ENCODE measurements at places on chromosomes 3 and 15.

DNA sequence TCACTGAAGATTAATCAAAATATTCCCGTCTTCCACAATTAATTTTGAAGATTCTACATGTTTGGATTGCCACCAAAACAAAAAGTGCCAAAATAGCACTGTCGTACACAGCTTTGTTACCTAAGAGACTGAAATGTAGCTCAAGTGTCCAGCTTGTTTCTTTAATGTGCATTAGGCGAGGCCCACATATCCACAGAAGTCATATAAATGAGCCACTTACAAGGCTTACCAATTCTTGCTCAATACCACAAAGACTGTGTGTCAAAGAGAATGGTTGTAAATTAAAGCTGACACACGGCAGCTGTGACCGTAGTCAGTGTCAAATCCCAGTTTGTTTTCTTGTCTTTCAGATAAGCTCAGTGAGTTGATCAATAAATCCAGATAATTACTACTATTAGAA, 639.4 kb upstream of the TBL1XR1 start:
- DNase-seq, result no peak

- DNase-seq, result no peak
Observed at GRCh38 chr15:67043939-67044771, 21.2 kb upstream of the SMAD3 start.

- no peak for DNase-seq
Observed at GRCh38 chr15:86316726-86317383, 237.2 kb downstream of the AGBL1 start.

DNA sequence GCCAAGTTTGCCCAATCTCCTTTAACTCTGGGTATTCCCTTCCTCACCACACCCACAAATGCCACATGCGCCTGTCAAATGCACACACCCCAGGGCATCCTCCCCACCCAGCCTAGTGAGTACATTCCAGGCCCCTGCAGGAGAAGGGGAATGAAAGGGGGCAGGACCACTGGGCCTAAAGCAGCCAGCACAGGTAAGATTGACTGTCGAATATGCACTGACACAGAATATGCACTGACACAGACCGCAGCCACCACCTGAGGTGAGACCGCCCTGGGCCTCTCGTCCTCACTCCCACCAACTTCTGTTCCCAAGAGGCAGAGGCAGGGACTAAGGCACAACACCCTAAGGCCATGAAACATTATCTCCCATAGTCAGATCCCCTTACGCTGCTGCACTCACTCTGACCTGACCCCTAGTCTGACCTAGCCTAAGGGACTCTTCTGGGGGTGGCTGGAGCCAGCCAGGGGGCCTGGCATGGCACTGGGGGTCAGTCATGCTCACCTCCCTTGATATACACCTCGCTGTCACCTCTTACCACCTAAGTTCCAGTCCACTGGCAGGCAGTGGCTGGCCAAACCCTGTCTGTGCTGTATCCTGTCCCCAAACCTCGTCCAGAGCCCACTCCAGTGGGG, 10.8 kb downstream of the AP3B2 start:
- no peak for DNase-seq

GRCh38 chr3:12659316-12660015, 4.5 kb downstream of the RAF1 start:
- DNase-seq, result no peak

DNA sequence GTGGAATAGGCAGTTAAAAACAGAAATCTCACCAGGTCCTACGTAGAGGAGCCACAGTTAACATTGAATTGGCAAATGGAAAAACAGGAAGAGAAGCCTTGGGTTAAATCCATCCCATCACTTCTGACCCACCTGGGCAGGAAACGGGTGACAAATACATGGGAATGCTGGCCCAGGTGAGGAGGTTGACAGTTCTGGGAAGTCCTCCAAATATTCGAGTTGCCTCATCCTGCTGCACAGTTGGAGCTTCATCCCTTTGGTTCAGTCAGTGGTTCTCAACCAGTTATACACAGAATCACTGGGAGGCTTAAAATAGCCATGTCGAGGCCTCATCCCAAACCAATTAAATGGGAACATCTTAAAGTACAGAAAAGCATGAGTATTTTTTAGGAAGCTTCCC, 5.3 kb downstream of the MYZAP start:
- DNase-seq, result no peak

DNA sequence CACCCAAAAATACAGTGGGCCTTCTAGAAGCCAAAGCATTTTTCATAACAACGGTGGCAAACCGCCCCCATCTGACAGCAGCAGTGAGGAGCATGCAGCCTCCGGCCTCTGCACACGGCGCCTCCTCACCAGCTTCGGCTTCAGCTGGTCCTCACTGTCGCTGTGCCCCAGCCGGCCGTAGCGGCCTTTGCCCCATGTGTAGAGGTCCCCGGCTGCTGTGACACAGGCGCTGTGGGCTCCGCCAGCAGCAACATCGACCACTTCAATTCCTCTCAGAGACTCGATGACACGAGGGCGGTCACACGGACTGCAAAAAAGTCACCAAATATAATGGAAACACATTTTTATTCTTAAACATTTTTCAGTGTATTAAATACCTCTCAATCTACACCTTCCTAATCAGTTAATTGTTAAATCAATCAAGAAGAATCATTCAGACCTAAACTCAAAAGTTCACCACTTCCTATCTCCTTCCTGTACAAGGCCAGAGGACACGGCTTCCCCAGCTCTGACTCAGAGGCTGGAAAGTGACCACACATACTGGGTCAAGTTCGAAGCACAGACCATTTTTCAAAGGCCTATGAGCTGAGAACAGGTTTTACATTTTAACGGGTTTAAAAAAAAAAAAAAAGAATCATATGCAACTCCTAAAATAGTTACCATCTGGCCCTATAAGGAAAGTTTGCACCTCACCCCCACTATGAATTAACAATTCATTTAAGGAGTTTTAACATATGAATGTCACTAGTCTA, 33.6 kb upstream of the OCA2 start:
- peak; percentile 21 for DNase-seq

- peak; percentile 79 for DNase-seq
Observed at GRCh38 chr15:69729167-69729748, 276.6 kb downstream of the RPLP1 start.

DNA sequence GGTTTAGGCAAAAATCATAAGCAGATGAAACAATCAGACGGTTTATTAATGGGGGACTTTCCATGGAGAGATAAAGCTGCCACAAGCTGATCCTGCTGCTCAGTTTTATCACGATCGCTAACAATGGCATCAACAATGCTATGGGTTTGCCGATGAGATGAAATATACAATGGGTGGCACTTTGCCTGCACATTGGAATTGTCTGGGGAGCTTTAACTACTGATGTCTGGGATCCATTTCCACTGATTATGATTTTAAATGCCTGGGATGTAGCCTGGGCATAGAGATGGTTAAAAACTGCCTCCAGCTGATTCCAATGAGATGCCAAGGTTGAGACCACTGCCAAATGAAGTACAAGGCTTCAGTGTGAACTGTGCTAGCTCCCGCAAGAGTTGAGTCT, 30.8 kb downstream of the CRYGS start:
- DNase-seq, result no peak

DNA sequence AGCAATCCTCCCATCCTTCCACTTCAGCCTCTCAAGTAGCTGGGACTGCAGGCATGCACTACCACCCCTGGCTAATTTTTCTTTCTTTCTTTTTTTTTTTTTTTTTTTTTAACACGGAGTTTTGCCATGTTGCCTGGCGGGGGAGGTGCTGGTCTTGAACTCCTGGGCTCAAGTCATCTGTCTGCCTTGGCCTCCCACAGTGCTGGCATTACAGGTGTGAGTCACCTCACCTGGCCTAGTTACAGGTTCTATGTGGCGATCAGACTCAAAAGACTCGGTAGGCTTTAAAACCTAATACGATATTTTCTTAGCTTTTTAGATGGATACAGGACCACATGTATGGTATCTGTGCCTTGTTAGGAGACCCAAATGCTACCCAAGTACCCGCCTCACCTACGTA, 14.0 kb upstream of the SLC25A26 start:
- no peak for DNase-seq

DNA sequence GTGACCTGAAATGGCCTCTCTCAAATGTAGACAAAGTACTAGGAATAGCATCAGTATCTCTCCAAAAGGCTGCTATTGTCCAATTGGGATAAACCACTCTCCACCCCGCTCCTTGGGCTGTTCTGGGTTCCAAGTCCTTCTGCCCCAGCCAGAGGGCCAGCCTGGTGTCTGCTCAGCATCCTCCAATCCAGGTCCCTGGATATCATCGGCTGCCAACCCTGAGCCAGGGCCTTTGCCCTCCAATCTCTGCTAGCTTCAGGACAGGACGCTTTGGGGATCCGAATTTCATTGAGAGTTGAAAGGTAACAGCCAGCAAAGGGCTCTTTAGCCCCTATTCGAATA, 119.3 kb upstream of the ADPGK start:
- DNase-seq, result no peak

DNA sequence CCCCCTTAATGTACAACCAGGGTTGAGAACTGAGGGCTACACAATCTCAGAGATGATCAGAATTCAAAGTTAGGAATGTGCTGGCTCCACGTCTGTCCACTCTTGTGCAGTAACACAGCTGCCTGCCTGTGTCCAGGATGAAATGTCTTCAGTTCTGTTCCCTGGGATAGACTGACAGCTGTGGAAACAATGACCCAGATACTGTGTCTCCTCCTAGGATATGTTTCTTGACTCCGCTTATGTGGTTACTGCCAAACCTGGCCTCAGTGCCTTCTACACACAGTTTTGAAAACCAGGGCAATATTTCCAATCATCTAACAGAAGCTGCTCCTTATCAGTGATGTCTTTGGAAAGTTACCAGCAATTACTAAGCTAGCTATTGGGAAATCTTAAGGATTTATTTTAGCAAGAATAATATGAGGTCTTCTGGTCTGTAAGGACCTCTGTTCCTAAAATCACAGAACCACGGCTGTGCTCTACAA, 67.6 kb downstream of the NOX5 start:
- DNase-seq, result no peak

GRCh38 chr3:36969540-36970432, 23.1 kb downstream of the EPM2AIP1 start:
- DNase-seq, result peak; percentile 62

DNA sequence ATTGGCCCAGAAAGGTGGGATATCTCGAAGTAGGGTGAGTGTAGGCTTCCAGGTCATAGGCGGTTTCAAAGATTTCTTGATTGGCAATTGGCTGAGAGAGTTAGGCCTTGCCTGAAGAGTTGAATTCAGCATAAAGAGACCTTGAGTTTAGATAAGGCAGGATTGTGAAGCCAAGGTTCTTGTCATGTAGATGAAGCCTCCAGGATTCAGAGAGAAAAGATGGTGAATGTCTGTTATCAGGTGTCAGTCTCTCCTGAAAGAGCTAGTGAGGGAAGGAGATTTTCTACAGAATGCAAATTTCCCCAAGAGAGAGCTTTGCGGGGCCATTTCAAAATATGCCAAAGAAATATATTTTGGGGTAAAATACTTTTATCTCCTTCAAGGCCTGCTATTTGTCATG, 217.0 kb upstream of the TLE3 start:
- no peak for DNase-seq

DNA sequence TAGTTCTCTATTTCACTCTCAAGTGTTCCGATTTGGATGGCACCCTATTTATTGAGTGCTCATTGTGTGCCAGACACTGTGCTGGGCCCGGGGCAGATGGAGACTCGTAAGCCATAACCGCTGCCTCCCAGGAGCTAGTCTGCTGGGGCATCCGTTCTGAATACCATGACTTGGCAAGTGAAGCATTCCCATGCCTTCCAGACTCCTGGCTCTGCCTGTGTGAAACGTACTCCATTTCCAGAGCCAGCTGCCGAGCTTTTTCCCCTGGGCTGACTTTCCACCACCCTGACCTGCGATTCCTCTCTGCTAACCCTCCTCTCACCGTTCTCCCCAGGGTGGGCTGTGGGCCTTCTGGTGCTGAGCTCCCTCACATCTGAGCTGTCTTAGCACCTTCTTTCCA, 303.1 kb upstream of the CTDSPL start:
- no peak for DNase-seq

DNA sequence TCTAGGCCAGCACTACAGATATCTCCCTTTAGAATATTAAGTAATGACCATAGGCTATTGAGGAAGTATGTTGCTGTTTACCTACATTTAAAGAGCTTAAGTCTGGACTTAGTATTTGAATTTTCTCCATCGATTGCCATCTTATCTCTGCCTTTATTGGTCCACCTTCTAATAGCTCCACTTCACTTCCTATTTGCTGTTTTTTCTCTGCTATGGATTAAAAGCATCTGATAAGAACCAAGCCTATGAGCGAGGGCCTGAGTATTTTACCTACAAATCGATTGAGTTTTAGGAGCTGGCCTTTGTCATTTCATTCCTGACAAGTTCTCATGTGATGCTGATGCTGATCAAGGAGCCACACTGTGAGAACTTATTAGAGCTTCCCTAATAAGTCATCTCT, 52.6 kb upstream of the AKAP13 start:
- no peak for DNase-seq

DNA sequence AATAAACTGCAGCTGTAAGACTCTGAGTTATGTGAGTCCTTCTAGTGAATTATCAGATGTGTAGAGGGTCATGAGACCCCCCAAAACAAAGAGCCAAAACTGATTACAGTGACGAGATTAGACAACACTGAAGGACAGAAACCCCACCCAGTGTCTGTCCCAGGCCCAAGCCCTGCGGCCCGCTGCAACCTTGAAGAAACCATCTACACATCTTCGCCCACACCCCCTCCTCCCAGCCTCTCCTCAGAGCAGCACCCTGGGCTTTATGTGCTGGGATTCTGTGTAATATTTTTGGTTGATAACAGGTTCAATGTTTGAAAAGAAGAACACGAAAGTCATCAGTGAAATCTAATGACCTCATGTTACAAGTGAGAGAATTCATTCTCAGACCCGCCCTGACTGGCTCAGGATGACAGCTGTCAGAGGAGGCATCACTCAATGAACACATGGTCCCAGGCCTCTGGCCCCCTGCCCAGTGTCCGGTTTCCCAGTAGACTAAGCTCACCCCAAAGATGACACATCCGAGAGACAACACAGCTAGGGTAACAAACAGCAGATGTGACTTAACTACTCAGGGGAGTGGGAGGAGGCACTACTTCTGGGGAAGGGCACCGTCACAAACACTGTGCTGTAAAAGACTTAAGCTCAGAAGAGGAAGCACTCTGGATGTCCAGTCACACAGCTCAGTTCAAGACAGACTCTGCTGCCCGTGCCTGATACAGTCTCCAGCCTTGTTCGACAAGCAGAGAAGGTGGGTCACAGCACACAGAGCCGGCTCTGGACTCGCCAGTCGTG, 48.9 kb downstream of the NIPA2 start:
- DNase-seq, result no peak

- DNase-seq, result no peak
Observed at GRCh38 chr3:134406331-134407238, 32.3 kb upstream of the AMOTL2 start.
